SW480 (cell line): ENCODE measurements at places on chromosomes 4 and X.

DNA sequence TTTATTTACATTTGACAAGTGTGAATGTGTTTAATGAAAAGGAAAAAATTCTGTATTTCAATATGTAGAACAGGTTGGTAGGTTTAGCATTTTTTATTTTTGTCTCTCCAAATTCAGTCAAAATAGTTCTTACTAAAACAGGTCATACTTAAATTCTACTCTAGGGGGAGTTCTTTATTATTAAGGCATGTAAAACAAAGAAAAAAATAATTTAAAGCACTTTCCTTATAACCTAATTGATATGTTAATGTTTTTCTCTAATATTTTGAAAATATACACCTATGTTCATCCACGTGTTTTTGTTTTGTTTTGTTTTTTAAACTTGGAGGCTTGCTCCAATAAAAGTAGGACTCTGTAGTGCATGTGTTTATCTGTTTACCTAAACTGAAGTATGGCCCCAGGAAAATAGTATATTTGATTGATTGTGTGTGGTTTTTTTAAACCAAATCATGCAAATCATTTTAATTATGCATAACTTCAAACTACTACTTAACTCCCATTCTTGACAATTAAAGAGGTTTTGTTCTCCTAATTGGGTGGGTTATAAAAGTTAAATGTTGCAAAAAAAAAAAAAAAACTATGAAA, 562.7 kb downstream of the RPA4 start:
- no peak for DNase-seq

DNA sequence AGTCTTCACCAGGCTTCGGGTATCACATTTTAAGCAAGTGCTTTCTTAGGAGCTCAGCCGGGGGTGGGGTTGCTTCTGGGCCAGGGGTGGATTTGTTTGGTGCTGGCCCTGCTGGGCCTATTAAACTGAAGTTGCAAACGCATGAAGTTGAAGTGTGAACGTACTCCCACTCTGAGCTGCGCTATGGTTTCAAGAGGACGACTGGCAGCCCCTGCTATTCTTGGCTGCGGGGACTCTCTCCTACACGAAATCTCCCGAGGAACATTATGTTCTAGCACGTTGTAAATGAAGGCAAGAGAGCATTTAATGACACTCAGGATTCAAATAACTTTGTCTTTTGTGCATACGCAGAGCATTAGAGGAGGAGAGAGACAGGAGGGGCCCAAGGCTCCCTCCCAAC, 401.3 kb upstream of the BOD1L1 start:
- DNase-seq = no peak

DNA sequence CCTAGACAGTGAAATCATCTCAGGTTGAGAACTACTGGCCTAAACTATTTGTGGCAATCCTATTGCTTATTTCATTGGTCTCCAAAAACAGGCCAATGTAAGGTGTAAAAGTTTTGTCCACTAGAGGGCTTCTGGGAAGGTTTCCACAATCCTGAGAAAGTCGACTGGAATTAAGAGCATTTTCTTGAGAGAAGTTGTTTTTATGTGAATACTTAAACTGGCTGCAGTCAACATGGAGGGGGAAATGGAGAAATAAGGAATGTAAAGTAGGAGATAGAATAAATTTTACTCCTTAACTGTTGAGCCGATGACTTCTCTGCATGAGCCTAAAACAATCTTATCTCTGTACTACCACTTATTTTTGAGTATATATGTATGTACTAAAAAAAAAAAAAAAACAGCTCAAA, 11.0 kb upstream of the EIF4E start:
- peak; percentile 28 for DNase-seq

DNA sequence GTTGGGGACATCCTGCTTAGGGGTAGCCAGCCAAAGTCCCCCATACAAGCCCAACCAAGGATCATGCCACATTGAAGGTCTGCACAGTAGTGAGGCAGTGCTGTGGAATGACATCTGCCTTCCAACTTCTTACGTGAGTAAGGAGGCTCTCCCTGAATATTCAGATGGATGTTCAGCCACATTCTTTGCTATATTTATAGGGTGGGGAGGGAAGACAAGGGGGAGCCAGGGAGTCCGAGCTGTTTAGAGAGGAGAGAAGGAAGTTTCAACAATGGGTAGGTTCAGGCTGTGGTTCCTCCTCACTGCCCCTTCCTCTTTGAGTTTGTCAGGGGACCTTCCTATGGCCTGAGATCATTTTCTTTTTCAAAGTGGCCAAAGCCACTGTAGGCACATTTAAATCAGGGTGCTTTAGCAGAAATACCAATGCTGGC, 29.8 kb downstream of the MSN start:
- no peak for DNase-seq

DNA sequence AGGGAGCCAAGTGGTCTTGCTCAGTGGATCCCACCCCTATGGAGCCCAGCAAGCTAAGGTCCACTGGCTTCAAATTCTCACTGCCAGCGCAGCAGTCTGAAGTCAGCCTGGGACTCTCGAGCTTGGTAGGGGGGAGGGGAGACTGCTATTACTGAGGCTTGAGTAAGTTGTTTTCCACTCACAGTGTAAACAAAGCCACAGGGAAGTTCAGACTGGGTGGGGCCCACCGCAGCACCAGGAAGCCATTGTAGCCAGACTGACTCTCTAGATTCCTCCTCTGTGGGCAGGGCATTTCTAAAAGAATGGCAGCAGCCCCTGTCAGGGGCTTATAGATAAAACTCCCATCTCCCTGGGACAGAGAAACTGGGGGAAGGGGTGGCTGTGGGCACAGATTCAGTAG, 721.0 kb upstream of the NDST4 start:
- DNase-seq = peak; percentile 61

GRCh38 chr4:140174543-140174942, 20.6 kb upstream of the MAML3 start:
- DNase-seq = no peak

GRCh38 chrX:24728530-24728929, 34.8 kb downstream of the POLA1 start:
- DNase-seq = no peak

DNA sequence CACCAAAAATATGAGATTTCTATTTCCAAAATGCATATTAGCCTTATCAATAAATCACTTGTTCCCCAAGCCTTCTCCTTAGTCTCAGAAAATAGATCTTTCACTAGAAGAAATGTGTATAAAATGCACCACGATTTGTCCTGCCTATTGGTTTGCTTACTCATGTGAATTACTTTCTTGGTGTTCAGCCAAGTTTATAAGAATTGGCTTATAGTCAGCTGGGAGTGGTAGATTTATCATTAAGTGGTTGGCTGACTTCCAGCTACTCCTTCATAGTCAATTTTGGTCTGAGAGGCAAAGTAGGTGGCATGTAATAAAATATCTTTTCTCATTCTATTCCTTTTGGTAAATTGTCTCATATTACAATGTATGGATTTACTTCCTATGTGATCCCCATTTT, 1.3 kb downstream of the SULT1E1 start:
- no peak for DNase-seq

GRCh38 chr4:173243917-173244658, 75.5 kb downstream of the GALNT7 start:
- DNase-seq = no peak

- no peak for DNase-seq
Observed at GRCh38 chr4:109578846-109579245, 18.8 kb downstream of the MCUB start.

GRCh38 chr4:121219227-121219626, 55.1 kb upstream of the TNIP3 start:
- DNase-seq = no peak

- DNase-seq = no peak
Observed at GRCh38 chrX:55867181-55867651, 149.7 kb downstream of the RRAGB start.

DNA sequence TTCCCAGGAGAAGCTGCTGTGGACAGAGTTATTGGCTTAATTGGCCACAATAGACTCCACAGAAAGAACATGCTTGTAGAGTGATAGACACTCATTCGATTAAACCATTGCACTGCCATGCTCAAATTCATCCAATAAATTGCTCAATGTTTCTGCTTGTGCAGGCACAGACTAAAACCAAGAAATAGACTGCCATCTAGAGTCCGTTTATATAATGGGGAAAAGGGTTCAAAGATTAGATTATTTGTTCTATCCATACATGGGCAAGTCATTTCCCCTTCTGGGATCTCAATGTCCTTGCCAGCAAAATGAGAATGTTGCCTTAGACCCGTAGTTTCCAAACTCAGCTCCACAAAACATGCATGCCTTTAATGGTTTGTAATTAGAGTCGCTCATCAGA, 8.7 kb downstream of the SMIM10 start:
- peak; percentile 61 for DNase-seq

DNA sequence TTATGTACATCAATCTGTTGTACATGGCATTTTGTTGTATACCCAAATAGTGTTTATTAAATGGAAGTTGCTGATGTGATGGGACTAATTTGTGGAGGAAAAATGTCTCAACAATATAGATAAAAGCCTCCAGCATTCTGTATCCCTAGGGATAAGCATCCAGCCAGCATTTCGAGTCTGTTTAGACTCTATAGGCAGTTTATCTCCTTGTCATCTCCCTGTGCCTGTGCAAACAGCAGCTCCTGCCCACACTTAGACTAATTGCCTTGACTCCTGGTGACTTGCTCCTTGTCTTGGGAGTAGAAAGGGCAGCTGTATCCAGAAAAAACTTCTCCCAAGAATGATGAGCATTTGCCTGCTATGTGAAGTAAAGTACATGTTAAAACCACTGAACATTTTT, 83.8 kb downstream of the DOCK11 start:
- no peak for DNase-seq

- DNase-seq = no peak
Observed at GRCh38 chr4:149964001-149964796, 114.0 kb upstream of the DCLK2 start.

DNA sequence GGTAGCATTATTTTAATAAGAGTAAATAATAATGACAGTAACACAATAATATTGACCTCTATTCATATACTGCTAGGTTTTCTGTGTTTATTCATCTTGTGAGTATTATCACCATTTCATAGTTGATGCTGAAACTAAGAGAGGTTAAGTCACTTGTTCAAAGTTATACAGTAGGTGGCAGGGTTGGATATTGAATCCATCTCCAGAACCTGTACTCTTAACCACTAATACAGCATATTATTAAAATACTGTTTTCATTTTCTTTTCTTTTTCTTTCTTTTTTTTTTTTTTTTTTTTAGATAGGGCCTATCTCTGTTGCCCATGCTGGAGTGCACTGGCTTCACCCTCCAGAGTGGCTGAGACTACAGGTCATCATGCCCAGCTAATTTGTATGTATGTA, 7.1 kb upstream of the ELF2 start:
- no peak for DNase-seq

DNA sequence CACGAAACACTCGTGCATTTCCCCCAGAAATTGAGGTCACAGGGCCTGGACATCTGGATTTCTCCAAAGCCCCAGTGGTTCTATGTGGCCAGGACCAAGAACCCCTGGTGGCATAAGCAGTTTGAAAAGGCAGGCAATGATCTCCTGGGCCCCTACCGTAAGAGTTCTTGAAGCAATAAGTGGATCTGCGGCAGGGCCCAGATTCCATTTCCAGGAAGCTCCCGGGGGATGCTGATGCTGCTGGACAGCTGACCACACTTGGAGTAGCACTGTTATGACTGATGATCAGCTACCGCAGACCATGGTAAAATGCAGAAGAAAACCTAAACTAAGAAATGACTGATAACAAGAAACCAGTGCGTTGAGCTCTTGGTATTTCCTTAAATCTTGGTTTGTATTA, 27.8 kb downstream of the SMS start:
- no peak for DNase-seq

DNA sequence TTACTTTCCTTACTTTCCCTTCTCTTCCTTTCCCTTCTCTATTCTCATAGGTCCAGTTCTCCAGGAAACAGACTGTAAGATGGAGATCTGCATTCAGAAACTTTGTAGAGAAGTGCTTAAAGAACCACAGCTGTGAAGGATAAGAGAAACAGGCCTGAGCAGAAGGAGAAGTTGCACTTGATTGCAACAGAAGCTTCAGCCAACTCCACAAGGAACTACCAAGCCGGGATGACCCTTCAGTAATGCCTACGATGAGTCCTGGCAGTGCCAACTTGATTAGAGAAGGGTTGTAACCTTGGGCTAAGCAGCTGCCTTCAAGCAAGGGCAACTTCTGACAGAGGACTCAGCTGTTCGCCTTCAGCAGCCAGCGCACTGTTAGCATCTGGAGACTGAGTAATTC, 413.3 kb upstream of the RASGEF1B start:
- no peak for DNase-seq
